T-helper 9 cell (primary cell): ENCODE measurements at places on chromosomes 11 and 22.

- DNase-seq: no peak
Observed at GRCh38 chr11:67194096-67194495, 72.2 kb upstream of the GRK2 start.

GRCh38 chr11:119896387-119897045 is 167.5 kb upstream of the NECTIN1 start:
- DNase-seq: no peak

DNA sequence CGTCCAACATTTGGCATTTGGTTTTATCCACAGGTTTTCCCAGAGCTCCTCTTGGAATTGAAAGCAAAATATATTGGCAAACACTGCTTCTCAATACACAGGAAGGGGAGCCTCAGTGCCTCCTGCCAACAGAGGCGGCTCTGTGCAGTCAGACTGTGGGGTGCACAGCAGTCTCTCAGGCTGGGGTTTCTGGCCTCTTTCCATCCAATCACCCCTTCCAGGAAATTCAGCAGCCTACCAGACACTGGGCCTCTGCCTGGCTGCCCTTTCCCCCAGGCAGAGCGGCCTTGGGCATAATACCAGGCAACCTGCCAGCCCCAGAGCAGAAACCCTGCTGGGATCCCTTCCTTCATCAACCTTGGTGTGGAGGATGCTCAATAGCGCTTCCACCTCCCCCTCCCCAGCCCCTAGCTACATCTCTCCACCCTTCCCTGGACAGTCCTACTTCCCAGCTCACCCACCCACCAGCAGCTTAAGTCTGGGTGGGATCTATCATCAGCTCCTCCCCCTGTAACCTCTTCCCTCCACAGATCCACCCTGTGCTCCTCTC is 17.8 kb upstream of the RAPSN start:
- DNase-seq: no peak

- DNase-seq: no peak
Observed at GRCh38 chr11:67250059-67251043, 15.9 kb upstream of the GRK2 start.

GRCh38 chr11:12540075-12540680 is 134.0 kb upstream of the TEAD1 start:
- no peak for DNase-seq

GRCh38 chr22:46561435-46561905 is 24.1 kb upstream of the CELSR1 start:
- no peak for DNase-seq

DNA sequence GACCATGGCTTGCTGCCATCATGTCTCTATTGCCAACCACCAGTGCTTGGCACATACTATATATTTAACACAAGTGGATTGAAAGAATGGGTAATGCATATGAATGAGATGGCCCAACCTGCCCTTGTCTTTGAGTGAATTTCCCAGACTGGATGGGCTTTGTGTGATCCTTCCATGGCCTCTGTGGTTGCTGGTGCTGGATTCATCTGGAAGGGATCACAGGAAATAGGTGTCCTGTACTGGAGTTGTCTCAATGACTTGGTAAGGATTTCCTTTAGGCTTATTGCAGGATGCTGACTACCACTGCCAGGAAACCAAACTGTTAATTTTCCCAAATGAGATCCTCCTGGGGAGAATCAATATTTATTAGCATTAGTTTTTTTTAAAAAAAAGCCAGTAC is 328.6 kb downstream of the TMEM135 start:
- no peak for DNase-seq
